CD4-positive, CD25-positive, alpha-beta regulatory T cell (primary cell): ENCODE measurements at places on chromosomes 16 and 17. TPM values are rescaled to one million over a fixed set of nuclear protein-coding genes. Genes with fewer than 3 reads are reported as not detected.

The SPATA22 gene
- total RNA-seq, result not detected

The LRRC37A3 gene
- 82.8 TPM for total RNA-seq

The RCVRN gene
- not detected for total RNA-seq

The KRT13 gene
- not detected for total RNA-seq

The SEC14L5 gene
- total RNA-seq, result 1.5 TPM

The TMEM98 gene
- total RNA-seq, result not detected

The HSF5 gene
- total RNA-seq, result 3.0 TPM

The PDK2 gene
- total RNA-seq, result 25.2 TPM

The ZP2 gene
- not detected for total RNA-seq

GRCh38 chr16:46736695-46737094 is 11.4 kb downstream of the MYLK3 start:
- H3K36me3 ChIP-seq, result no peaks in the 10 kb centered on the region
- no peaks in the 10 kb centered on the region for H3K4me1 ChIP-seq
- H3K27me3 ChIP-seq, result no peaks in the 10 kb centered on the region
- H3K27ac ChIP-seq, result no peak overlapping the region

- H3K27ac ChIP-seq, result no peak overlapping the region
- no peak for DNase-seq
- no peaks in the 10 kb centered on the region for H3K36me3 ChIP-seq
Observed at GRCh38 chr16:2273484-2273883, 5.6 kb upstream of the RNPS1 start.

DNA sequence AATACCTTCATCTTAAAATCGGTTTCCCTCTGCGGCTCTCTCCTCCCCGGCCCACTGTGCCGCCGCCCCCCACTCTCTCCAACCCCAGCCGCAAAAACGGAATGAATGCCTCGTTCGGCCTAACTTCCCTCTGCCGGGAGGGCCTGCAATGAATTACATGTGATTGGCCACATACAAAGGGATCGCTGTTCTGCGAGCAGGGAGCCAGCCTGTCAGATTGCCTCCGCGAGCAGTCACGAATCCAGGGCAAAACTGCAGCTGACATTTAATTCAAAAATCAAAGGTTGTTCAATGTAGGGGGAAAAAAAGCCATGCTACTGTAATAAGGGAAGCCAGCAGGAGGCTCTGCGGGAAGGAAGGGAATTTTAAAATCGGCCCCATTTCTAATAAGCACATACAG is 84.9 kb downstream of the TBC1D16 start:
- no peak overlapping the region for H3K4me3 ChIP-seq
- DNase-seq, result no peak
- H3K27ac ChIP-seq, result no peak overlapping the region

GRCh38 chr16:89289428-89290395 is 72.2 kb downstream of the ZNF778 start:
- peak; percentile 42 for DNase-seq
- peaks cover 58% of the 10 kb centered on the region for H3K36me3 ChIP-seq
- H3K4me3 ChIP-seq, result no peak overlapping the region
- no peaks in the 10 kb centered on the region for H3K27me3 ChIP-seq
- H3K27ac ChIP-seq, result no peak overlapping the region
- peaks cover 8% of the 10 kb centered on the region for H3K4me1 ChIP-seq

DNA sequence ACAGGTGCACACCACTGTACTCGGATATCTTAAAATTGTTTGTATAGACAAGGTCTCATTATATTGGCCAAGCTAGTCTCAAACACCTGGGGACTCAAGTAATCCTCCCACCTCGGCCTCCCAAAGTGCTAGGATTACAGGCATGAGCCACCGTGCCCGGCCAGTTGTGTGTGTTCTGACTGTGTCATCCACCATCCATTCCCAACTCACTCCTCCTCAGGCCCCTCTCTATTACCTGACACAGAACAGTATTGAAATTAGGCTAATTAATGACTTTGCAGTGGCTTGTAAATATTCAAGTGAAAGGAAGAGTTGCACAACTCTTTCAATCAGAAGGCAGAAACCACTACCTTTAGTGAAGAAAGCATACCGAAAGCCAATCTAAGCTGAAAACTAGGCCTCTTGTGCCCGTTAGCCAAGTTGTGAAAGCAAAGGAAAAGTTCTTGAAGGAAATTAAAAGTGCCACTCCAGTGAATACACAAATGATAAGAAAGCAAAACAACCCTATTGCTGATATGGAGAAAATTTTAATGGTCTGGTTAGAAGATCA is 28.7 kb downstream of the GOSR1 start:
- no peaks in the 10 kb centered on the region for H3K27me3 ChIP-seq
- H3K4me3 ChIP-seq, result peak overlapping the region; percentile 28
- H3K27ac ChIP-seq, result no peak overlapping the region
- peaks cover 9% of the 10 kb centered on the region for H3K4me1 ChIP-seq
- peaks cover 27% of the 10 kb centered on the region for H3K36me3 ChIP-seq

- H3K4me1 ChIP-seq, result peaks cover 8% of the 10 kb centered on the region
- no peak for DNase-seq
- peaks cover 41% of the 10 kb centered on the region for H3K36me3 ChIP-seq
- H3K27ac ChIP-seq, result no peak overlapping the region
Observed at GRCh38 chr16:87342978-87343752, 26.0 kb upstream of the C16orf95 start.

GRCh38 chr17:16981928-16982327 is 10.0 kb upstream of the TNFRSF13B start:
- H3K27me3 ChIP-seq, result no peaks in the 10 kb centered on the region
- H3K36me3 ChIP-seq, result no peaks in the 10 kb centered on the region
- no peak for DNase-seq
- H3K4me1 ChIP-seq, result peaks cover 2% of the 10 kb centered on the region
- H3K4me3 ChIP-seq, result no peak overlapping the region
